ENCODE measurements at places on chromosomes 5 and 9.

- no peak for DNase-seq
Observed at GRCh38 chr5:137310051-137310730, 188.9 kb downstream of the SPOCK1 start.

DNA sequence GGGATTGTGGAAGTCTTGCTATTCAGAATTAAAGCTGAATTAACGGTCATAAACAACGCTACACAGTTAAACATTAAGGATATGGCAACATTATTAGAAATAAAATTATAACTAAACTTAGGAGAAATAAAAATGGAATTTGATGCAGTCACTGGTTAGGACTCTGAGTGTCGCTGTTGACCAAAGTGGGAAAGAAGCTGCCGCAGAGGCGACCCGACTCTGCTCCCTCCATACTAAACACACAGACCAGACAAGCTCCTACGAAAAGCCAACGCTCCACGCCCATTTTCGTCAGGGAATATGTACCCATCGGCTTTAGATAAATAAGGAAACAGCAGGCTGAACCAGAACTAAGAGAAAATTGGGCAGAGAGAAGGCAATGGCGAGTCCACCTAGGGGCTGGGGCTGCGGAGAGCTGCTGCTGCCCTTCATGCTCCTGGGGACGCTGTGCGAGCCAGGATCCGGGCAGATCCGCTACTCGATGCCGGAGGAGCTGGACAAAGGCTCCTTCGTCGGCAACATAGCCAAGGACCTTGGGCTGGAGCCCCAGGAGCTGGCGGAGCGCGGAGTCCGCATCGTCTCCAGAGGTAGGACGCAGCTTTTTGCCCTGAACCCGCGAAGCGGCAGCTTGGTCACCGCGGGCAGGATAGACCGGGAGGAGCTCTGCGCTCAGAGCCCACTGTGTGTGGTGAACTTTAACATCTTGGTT, at the start of gene PCDHGA5:
Gene PCDHGA5, plus strand, starts transcription at position 211 of the 709 bp plus-strand sequence. Its CDS starts 169 bp downstream, at position 380.
- DNase-seq = no peak

- no peak for DNase-seq
Observed at GRCh38 chr9:117184173-117184572, 230.7 kb downstream of the ASTN2 start.

- no peak for DNase-seq
Observed at GRCh38 chr9:71592400-71592799, 175.9 kb downstream of the CEMIP2 start.

DNA sequence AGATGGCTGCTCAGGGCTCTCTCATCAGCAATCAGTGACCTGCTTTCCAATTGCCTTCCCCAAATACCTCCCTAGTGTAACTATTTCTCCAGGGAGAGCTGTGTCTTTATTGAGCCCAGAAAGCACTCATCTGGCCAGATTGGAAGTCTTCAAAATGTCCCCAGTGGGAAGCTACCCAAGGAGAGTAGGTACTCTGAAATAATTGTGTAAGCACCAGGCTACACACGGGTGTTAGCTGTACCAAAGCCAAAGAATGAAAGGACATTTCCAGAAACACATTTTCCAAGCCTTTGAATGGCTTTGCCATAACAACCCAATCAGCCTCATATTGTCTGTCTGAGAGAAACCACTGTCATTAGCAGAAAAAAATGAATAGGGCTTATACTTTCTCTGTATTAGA, 318.8 kb downstream of the FAM170A start:
- DNase-seq = no peak

- DNase-seq = no peak
Observed at GRCh38 chr9:97557606-97558095, 56.2 kb downstream of the TMOD1 start.

DNA sequence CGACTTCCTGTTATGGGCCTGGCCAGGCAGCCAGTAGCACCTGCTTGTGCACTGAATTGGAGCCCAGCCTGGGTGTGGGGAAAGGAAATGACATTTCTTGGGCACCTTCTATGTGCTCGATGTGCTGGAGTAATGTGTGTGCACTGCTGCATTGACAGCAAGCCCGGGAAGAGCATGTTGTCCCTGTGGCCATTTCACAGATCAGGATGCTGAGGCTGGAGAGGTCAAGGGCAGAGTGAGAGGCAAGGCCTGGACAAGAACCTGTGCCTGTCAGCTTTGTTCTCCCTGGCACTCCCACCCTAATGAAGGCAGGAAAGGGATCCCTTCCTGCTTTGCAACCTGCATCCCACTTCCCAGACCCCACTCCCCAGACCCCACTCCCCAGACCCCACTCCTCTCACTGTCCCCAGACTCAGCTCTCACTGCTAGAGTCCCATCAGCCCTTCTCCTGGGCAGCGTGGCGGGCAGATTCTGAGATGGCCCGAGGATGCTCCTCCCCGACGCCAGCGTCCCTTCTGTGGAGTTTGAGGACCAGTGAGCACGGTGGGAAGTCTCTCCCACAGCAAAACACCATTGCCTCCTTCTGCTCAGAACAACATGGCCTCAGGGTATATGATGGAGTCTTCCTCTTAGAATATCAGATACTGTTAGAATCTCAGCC, 49.6 kb downstream of the BARX1 start:
- DNase-seq = no peak

- DNase-seq = no peak
Observed at GRCh38 chr5:7886849-7887475, 18.0 kb downstream of the MTRR start.

DNA sequence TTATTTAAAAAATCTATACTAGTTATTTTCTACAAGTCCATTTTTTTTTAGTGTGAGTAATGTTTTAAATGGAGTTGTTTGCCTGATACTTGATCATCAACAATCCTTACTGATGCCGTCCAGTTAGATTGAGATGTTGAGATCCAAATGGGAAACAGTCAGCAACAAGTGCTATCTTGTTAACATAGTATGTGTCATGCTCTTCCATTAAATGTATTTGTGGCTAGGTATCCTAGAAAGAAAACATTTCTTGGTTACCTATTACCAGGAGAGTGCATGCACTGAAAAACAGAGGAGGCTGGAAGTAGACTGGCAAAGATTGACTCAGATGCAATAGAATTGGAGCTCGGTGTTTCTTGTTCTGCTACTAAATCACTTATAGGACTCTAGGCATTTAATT, 123.4 kb upstream of the MAN2A1 start:
- DNase-seq = no peak

DNA sequence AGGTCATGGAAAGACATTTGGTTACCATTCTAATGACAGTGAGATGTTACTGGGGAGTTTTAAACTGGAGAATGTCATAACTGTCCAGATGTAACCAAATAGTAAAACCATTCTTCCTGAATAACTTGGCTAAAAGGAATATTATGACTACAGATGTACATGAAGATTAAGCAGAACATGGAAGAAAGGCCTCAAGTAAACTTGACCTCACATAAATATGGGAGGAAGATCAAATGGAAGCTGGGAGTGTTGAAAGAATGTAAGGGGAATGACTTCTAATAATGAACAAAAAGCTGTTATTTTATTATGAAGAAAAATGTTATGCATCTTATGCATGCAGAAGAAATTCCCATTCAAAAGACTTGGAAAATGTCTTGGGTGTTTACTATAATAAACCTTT, 107.7 kb upstream of the CDKN2B start:
- DNase-seq = no peak

DNA sequence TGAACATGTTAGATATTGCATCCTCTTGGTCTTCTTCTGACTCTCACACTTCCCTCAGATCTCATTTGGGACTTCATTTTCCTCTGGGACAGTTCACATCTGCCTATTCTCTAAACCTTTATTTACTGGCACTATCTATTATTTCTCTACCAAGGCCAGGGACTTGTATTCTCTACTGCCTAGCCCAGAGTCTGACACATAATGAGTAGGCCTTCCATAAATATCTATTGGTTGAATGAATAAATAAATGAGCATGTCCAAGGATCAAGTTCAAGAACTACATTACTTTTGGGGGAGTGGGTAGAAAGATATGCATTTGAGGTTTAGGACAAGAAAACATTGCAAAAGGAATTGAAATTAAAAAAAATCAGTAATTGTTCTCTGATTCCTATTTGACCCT, 250.3 kb downstream of the TRIM32 start:
- DNase-seq = no peak

DNA sequence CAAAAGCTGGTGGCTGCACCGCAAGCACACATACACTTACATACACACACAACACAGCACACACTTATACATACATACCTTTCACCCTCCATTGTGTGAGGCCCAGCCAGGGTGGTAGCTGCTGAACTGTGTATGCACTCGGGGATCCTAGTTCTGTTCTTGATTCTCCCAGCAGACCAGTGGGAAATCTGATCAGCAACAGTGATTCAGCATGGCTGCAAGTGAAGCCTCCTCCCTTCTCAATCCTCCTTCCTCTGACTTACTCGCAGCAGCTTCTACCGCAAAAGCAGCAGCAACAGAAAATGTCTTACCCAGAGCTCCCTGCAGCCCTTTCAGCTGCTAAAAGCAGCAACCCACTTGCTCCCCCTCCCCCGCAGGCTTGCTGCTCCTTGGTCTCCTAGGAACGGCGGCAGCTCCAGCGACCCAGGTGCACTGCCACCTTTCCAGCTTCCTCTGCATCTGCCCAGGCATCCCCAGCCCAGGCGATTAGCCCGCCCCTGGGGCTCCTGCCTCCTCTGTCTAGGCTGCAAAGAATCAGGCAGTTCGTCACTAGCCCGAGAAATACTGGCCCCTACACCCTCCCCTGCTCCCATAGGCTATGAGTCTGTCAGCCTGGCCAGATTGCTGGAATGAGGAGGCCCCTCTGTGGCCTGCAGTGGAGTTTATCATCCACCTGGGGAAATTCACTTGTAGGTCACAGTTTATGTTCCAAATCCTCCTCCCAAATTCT, at the start of gene KLHL3:
Gene KLHL3, minus strand, starts transcription at position 535 of the 730 bp plus-strand sequence. Its CDS starts 443 bp downstream, at position 92.
- peak; percentile 5 for DNase-seq

GRCh38 chr9:37776328-37776727, 8.5 kb downstream of the EXOSC3 start:
- DNase-seq = no peak

DNA sequence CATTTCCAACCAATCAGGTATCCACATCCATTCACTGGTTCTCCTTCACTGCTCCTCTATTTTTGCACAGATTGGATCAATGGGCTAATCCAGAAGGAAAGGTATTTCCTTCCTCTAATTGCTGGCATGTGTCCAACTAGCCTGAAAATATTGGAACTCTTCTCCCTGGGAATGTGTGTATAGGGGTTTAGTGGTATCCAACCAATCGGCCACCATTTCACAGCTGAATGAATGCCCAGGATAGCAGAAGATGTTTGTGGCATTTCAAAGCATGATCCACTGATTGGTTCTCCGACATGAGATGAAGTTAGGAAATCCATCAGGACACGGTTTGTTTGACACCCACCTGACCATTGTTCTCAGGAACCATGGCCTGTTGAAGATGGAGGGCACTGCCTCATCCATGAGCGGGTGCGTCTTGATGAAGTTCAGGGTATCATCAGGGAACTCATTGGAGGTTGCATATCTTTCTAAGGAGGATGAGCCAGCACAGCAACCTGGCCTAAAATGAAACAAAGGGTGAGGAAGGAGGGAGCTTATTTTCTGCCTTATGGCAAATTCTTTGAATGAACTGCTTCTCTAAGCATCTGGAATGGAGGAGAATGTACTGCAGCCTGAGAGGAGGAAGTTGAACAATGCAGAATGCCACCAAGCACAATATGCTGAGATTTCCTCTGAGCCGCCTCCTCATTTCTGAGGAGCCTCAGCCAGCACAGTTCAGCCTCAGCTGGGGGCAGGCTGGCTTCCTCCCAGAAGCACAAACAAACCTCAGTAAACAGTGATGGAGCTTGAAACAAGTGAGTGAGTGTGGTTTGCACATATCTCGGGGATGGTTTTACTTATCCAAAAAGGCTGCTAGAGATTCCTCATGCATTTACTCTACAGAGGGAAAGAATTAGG, 94.6 kb downstream of the SEMA6A start:
- DNase-seq = no peak

DNA sequence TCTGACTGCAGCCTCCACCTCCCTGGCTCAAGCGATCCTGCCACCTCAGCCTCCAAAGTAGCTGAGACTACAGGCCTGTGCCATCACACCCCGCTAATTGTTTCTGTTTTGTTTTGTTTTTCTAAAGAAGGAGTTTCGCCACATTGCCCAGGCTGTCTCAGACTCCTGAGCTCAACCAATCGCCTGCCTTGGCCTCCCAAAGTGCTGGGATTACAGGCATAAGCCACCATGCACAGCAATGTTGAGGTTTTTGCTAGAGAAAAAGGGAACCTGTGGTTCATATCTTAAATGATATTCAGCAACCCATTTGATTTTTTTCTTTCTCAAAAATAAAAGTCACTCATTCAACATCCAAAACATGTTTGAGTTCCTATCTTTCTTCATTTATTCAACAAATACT, 20.4 kb upstream of the DELE1 start:
- no peak for DNase-seq

DNA sequence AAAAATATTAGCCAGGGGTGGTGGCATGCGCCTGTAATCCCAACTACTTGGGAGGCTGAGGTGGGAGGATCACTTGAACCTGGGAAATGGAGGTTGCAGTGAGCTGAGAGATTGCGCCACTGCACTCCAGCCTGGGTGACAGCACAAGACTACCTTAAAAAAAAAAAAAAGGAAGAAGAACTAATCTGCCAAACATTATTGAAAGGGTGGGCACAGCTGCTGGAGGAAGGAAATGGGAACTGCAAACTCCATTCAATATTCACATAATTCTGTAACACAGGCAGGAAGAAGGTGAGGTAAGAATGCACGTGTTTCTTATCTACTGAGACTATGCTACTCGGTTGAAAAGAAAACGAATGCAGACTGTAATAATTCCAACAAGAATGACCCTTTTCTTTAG, 121.1 kb upstream of the GNA14 start:
- DNase-seq = no peak

GRCh38 chr5:50958852-50959457, 292.5 kb downstream of the PARP8 start:
- DNase-seq = no peak

GRCh38 chr5:142280066-142281007, 44.5 kb downstream of the SPRY4 start:
- no peak for DNase-seq

DNA sequence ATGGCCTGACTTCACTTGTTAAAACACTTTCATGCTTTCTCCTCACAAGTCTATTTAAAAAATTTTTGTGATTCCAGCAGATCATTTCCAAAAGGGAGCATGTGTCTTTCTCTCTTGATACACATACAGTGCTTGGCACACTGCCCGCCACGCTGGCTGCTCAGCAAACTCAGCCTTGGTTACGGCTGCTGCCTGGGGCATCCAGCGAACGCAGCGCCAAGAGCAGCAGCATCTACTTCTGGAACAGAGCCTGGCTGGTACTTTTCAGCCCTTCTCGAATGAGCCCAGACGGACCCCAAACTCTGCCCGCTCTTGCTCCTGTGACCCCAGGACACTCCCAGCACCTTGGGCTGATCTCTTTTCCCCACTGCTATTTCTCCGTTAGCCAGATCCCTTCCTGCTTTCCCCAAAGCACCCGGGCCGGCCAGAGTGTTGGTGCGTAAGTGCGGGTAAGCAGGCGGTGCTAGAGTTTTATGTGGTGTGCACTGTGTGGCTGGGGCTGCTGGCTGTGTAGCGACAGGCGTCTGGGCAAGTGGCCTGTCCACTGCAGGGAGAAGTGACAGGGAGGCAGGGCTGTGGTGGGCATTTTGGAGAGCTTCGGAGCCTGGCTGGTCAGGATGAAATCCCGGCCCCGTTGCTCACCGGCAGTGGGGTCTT, 73.2 kb downstream of the SH3PXD2B start:
- no peak for DNase-seq
